K562 (cell line): ENCODE measurements at places on chromosomes 2 and 18.

GRCh38 chr2:120485096-120485495 is 139.2 kb downstream of the INHBB start:
- no peak for DNase-seq

DNA sequence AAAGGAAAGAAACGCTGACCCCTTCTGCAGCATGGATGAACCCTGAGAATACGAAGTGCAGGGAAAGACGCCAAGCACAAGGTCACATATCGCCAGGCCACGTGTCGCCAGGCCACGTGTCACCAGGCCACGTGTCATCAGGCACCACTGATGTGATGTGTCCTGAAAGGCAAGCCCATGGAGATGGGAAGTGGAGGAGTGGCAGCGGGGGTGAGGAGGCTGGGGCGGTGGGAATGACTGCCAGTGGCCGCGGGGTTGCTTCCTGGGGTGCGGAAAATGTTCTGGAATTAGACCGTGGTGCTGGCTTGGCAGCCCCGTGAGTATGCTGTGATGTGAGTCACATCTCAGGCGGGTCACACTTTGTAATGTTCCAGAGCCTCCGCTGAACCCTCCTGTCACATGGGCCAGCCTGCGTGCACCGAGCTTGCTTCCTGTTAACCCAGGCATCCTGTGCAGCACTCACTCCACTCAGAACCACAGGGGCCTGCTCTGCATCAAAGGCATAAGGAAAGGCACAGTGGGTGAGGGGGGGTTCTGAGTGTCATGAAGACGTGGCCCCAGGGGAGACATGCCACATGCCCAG is 39.0 kb downstream of the SLC66A2 start:
- DNase-seq, result no peak

GRCh38 chr2:37869771-37870170 is 55.3 kb upstream of the RMDN2 start:
- DNase-seq, result no peak

DNA sequence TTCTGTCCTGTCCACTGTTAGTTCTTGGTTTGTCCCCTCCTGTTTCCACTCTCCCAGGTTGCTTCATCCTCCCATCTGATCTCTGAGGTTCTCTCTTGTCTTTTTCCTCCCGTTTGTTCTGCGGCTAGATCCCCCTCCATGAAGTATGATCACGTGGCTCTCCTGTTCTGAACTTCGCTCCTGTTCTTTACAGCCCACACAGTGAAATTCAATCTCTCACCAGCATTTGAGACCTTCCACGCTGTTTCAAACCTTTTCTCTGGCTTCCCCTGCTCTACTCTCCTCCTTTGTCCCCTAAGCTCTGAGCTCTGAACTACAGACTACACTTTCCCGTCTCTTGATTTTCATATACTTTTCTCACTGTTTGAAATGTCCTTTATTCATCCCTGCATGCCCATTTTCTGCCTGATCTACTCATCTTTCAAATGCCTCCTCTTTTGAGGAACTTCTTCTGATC is 83.5 kb downstream of the OSBPL6 start:
- peak; percentile 59 for DNase-seq

GRCh38 chr2:42510608-42511243 is 16.9 kb upstream of the KCNG3 start:
- no peak for DNase-seq

DNA sequence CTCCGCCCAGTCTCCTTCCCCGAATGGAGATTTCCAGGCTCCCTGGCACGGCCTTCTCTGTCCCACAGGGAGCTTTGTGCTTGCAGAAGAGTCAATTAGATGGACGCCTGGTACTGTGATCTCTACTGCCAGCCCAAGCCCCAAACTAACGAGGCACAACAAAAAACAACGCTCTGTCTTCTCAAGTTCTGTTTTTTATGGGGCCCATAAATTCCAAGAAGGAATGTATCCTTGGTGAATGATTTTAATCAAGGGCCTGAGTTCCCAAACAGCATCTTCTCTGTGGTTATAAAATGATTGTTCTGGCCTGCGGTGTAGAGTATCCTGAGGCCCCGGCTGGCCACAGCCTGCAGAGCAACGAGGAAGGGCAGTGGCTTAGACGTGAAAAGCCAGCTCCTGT is 219.5 kb downstream of the CLIP4 start:
- DNase-seq, result no peak

GRCh38 chr2:16166327-16166981 is 226.1 kb downstream of the MYCN start:
- DNase-seq, result no peak

DNA sequence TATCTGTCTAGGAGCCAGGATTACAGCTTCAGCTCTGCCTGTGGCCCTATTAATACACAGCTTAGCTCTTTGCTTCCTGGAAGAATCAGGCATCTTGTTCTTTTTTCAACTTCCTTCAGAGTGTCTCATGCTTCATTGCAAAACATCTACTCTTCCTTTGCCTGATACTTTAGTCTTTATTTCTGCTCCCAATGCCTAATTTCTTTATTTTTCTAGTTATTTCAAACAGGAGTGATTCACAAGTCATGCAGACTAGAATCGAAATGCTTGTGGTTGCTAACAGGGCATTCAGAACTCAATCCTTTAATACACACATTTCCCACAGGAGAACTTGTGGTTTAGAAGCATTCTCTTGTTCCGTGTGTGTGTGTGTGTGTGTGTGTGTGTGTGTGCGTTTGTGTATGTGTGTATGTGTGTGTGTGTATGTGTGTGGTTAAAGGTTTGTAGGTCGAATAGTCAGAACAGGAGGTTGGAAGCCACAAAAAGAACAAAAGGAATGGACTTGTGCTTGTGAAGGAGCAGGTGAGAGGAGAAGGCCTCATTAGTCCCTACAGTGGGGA is 28.3 kb upstream of the INSIG2 start:
- no peak for DNase-seq

GRCh38 chr2:218434456-218434855 is 15.5 kb downstream of the VIL1 start:
- DNase-seq, result no peak

GRCh38 chr2:223477318-223477717 is 124.8 kb downstream of the SCG2 start:
- no peak for DNase-seq

DNA sequence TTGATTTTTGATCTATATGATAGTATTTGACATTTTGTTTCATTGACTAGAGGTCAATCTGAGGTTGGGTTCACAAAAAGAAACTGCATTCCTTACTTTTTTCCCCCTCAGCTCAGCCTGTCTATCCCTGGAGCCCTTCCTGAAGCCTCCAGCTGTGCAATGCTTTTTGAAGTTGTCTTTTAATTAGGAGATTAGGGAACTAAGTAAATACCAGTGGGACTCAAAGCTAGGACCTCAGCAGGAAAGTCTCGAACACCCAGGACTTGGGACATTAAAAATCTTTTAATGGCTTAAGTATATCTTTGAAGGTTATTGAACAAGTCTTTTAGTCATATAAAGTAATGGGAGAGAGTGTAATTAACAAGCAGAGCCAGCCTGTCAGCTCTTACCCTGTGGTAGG is 220.2 kb downstream of the PDE11A start:
- no peak for DNase-seq

DNA sequence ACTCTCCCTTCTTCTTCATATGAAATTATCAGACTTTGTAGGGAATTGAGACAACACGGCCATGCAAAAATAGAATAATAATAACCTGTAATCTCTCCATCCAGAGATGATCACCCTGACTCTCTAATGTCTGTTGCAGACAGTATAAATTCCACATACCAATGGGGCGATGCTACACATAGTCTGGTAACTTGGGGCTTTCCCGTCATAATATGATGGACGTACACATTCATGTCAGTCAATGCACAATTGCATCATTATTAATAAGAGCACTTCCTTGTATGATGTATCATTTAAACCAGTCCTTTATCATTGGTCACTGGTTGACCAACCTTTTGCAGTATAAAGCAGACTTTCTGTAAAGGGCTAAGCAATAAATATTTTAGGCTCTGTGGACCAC is 39.5 kb upstream of the SCLY start:
- no peak for DNase-seq

DNA sequence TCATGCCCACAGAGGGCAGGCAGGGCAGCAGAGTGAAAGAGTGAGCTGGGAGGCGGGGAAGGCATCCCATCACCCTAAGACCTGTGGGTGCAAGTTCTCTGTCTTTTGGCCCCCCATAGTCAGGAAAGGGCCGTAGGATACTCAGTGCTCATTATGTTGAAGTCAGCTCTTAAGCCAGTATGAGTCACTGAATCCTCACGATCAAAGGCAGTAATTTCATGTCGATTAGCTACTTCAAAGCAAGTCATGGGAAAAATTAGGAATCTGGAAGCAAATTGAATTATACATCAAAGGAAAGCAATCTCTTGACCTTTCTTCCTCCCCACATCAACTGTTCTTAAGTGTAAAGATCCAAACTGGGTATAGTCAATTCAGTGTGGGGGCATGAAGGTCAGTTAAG is 178.9 kb downstream of the FHOD3 start:
- no peak for DNase-seq

DNA sequence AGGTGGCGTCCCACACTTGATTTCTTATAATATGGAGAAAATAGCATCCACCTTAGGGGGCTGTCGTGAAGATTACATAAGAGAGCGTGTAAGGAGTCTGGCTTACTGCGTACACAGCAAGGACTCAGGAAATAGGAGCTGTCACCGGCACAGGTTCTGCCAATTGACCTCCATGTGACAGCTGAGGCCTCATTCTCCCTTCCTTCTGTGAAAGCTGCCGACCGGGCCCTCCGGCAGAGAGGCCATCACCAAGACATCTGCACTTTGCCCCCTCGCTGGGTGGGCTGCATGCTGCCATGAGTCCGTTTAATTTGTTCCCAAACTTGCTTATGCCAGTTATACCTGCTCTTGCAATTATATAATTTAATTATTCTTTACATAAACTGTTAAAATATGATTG is 27.7 kb downstream of the HS1BP3 start:
- DNase-seq, result no peak

DNA sequence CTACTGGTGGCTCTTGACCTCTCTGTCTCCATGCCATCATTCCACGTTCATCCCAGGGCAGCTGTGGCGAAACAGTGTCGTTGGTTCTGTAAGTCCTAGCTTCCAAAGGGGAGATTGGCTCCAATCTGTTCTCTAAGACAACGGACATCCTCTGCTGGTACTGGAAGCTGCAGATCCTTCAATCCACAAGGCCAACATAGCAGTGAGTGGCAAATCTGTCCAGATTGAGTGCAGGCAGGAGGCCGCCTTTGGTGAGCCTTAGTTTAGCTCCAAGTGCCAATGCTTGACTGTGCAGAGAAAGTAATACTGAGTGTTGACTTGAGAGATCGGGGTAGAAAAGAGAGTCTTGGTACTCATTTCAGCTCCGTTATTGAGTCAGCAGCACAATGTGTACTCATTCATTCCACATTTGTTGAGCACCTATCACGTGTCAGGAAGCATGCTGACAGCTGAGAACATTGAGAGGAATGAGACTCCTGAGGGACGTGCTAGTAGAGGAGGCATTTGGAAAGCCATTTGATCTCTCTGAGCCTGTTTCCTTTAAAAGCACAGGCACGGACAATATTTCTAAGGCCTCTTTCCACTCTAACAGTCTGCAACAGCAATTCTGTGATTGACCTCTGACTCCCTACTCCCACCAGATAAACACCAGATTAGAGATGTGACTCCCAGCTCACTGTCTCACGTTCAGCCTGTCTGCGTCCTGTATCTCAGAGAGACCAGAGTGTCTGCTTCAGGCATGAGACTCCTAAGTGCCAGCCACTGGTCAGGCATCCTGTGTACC is 306.0 kb downstream of the CLIP4 start:
- DNase-seq, result no peak
